ENCODE measurements at places on chromosomes 6 and 20. TPM values are rescaled to one million over a fixed set of nuclear protein-coding genes. Genes with fewer than 3 reads are reported as not detected.
A peak's percentile ranks its signal among the peaks of the same experiment; 100 is the strongest.

RPRD1B gene
- total RNA-seq = 41.9 TPM

TCP11 gene
- not detected for total RNA-seq

GRCh38 chr6:116408491-116408890, 37.7 kb downstream of the DSE start:
- peaks cover 2% of the 10 kb centered on the region for H3K27me3 ChIP-seq
- no peaks in the 10 kb centered on the region for H3K36me3 ChIP-seq
- H3K4me1 ChIP-seq = peaks cover 43% of the 10 kb centered on the region
- no peak for DNase-seq
- H3K4me3 ChIP-seq = no peak overlapping the region

DNA sequence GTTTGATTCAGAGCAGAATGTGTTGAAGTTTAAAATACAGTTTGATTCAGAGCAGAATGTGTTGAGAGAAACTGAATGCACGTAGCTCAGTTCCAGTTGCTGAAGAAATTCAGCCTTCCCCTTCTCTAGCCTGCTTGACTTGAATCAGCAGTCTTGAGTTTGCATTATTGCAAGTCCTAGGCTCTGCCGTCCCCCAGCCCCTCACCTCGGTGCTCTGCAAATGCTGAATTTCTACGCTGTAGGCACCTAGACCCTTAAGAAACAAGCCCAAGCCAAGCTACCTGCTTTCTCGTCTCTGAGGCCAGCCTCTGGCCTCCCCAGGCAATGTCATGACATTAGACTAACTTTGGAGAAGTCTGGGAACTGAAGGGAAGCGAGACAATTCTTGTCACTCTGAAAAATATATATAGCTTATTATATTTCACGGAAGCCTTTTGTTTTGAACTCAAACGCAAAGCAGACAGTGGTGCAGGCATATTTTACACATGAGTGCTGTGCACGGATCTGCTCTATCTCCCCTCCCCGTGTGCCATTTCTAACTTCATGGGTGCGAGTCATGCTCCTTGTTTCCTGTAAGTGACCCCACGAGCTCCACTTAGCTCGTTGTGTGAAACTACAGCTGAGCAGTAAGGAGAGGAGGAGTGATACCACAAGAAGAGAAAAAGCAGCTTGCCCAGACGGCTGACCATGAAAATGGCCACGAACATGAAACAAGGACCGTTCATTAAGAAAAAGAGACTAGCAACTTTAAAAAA, 71.4 kb upstream of the DUSP22 start:
- peaks cover 60% of the 10 kb centered on the region for H3K4me1 ChIP-seq
- no peaks in the 10 kb centered on the region for H3K36me3 ChIP-seq
- H3K27me3 ChIP-seq = no peaks in the 10 kb centered on the region
- no peak for DNase-seq
- H3K4me3 ChIP-seq = no peak overlapping the region
- H3K27ac ChIP-seq = no peak overlapping the region

DNA sequence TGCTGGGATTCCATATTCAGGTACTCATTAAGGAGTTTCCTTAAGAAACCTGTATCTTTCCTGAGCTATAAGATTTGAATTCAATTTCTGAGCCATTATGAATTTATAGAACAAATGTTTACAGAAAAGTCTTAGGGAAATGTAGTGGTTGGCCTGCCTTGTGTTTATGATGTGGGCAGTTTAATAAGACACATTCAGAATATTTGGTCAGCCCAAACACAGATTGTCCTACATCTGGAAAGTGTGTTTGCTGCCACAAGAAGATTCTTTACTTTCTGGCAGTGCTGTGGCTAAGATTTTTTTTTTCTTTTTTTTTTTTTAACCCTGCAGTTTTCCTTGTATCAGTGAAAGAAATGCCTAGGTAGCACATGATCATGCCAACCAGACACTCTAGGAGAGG, 15.2 kb downstream of the TBX18 start:
- no peaks in the 10 kb centered on the region for H3K27me3 ChIP-seq
- H3K4me1 ChIP-seq = no peaks in the 10 kb centered on the region
- no peak for DNase-seq
- H3K27ac ChIP-seq = no peak overlapping the region
- no peaks in the 10 kb centered on the region for H3K36me3 ChIP-seq
- no peak overlapping the region for H3K4me3 ChIP-seq

GRCh38 chr20:10663756-10664155, 10.0 kb downstream of the JAG1 start:
- H3K4me3 ChIP-seq = no peak overlapping the region
- DNase-seq = no peak
- no peaks in the 10 kb centered on the region for H3K36me3 ChIP-seq
- H3K27me3 ChIP-seq = peaks cover 46% of the 10 kb centered on the region

DNA sequence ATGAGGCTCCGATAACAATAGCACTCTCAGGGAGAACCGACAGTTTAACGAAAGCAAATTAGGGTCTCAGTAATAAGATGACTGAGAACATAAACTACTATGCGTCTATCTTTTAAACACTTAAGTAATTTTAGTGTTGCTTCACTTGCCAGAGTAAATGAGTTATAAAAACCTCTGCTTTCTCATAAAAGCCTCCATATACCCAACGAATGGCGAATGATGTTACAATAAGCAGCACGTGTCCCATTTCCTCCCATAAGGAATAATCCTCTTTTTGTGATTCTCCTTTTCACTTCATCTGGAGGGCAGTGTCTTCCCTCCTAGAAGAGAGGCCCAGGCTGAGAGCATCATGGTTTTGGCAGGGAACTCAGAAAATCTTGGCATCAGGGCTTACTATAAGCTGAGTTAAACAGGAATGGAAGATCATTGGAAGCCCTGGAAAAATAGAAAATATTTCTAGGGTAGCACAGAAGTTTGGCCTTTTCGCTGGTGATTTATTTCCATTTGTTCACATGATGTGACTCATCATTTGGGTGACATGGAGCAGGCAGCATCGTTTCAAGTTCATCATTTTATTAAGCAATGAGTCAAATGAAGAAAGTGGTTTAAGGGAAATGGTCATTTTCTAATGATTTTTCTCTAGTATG, 255.4 kb downstream of the ATXN1 start:
- DNase-seq = no peak
- no peaks in the 10 kb centered on the region for H3K36me3 ChIP-seq
- peaks cover 24% of the 10 kb centered on the region for H3K4me1 ChIP-seq
- H3K27me3 ChIP-seq = no peaks in the 10 kb centered on the region
- H3K27ac ChIP-seq = no peak overlapping the region
- no peak overlapping the region for H3K4me3 ChIP-seq

DNA sequence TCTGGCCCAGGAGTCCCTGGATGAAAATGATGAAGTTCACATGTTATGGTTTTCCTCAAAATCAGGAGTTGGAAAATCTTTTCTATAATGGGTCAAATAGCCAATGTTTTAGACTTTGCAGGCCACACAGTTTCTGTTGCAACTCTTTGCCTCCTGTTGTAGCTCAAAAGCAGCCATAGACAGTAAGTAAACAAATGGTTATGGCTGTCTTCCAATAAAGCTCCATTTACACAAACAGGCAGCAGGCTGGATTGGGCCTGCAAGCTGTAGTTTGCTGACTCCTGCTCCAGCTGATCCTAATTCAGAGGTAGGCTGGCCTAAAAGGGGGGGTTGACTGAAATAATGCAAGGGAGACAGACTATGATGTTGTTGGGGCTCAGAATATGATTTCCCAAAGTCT, 33.0 kb downstream of the METTL24 start:
- H3K36me3 ChIP-seq = no peaks in the 10 kb centered on the region
- H3K4me3 ChIP-seq = no peak overlapping the region
- DNase-seq = no peak
- H3K27me3 ChIP-seq = no peaks in the 10 kb centered on the region
- H3K4me1 ChIP-seq = peaks cover 18% of the 10 kb centered on the region

DNA sequence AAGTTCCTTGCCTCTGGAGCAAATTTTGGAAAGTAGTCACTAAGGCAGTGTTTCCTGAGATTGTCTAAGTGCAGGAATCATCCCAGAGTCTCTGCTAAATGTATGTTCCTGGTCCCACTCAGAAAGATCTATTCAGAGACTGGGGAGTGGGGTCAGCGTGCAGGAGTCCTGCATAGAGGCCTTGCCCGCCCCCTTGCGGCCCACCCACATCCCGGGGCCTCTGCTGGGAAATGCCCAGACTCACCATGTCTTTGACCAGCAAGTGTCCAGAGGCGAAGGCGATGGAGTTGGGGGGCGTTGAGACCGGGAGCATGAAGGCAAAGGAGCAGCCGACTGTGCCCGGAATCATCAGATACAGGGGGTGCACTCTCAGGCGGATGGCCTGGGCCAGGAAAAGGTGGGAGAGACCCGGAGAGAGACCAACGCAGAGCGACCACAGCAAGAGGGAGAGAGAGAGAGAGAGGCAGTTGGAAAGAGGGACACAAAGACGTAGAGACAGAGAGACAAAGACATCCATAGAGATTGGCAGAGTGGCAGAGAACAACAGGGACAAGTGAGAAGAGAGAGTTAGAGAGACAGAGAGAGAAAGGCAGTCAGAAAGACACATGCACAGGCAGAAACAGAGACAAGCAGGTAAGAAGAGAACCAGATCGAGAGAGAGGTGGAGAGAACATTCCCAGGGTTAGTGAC, 12.9 kb upstream of the OCSTAMP start:
- H3K4me3 ChIP-seq = no peak overlapping the region
- DNase-seq = no peak
- H3K27ac ChIP-seq = no peak overlapping the region
- no peaks in the 10 kb centered on the region for H3K4me1 ChIP-seq
- H3K27me3 ChIP-seq = peaks cover 19% of the 10 kb centered on the region
- H3K36me3 ChIP-seq = no peaks in the 10 kb centered on the region

- H3K27ac ChIP-seq = no peak overlapping the region
- peaks cover 43% of the 10 kb centered on the region for H3K4me1 ChIP-seq
- no peaks in the 10 kb centered on the region for H3K27me3 ChIP-seq
- no peaks in the 10 kb centered on the region for H3K36me3 ChIP-seq
- no peak for DNase-seq
These were observed 30.1 kb upstream of the TAGAP start for GRCh38 chr6:159074876-159075275.

- no peak overlapping the region for H3K27ac ChIP-seq
- DNase-seq = no peak
- no peaks in the 10 kb centered on the region for H3K4me1 ChIP-seq
- H3K36me3 ChIP-seq = no peaks in the 10 kb centered on the region
- H3K4me3 ChIP-seq = no peak overlapping the region
These were observed 128.0 kb downstream of the RIN2 start for GRCh38 chr20:19885939-19886660.

DNA sequence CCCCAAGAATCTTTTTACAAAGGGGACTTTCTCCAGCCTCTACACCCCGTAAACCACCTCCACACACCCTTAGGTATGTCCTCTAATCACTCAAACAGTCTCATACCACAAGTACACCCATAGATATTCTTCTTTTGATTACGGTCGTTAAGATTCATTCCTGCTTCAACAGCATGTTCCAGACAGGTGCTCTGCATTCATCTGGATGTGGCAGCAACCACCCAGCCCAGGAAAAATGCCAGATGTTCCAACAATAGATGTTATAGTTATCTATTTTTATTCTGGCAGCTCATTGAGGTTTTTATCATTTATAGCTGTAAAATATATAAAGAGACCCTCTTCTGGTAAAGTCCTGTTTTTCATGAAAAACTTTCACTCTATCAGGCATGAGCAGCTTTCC, 60.7 kb downstream of the SIM1 start:
- no peak for DNase-seq
- peaks cover 4% of the 10 kb centered on the region for H3K27me3 ChIP-seq
- no peaks in the 10 kb centered on the region for H3K4me1 ChIP-seq
- H3K36me3 ChIP-seq = no peaks in the 10 kb centered on the region
- H3K4me3 ChIP-seq = no peak overlapping the region
- H3K27ac ChIP-seq = no peak overlapping the region

GRCh38 chr20:1301031-1301529, 27.9 kb downstream of the SDCBP2 start:
- H3K4me1 ChIP-seq = peaks cover 47% of the 10 kb centered on the region
- H3K27ac ChIP-seq = peak overlapping the region; percentile 96

All from naive thymus-derived CD8-positive, alpha-beta T cell (primary cell).